Ovary (tissue), 10 donors: ENCODE measurements at places on chromosomes 7 and 10. TPM values are rescaled to one million over a fixed set of nuclear protein-coding genes. Genes with fewer than 3 reads are reported as not detected.

DNA sequence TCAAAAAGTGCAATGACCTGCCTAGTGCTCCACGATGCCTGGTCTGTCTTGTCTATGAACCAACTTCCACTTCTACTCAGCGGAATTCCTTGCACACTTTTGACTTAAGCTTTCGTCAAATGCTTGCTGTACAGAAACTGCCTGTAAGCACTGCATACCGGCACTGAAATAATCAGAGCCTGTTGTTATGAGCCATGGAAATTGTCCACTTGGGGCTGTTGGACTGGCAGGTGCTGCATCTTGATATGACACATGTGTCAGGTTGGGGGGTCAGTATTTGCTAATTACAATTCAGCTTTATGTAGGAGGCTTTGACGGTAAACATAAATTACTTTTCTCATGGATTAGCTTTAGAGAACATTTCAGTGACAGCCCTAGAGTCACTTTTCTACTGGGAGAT, 32.0 kb upstream of the KLF6 start:
- no peak for DNase-seq

C10orf105 gene
- 0.37 TPM for total RNA-seq

- DNase-seq: no peak
Measured at GRCh38 chr10:116761883-116762282, 19.5 kb upstream of the HSPA12A start.

NUTM2E gene
- total RNA-seq: not detected

CYP2E1 gene
- 3.8 TPM for total RNA-seq

CPA2 gene
- total RNA-seq: not detected

ICA1 gene
- 2.8 TPM for total RNA-seq

DNA sequence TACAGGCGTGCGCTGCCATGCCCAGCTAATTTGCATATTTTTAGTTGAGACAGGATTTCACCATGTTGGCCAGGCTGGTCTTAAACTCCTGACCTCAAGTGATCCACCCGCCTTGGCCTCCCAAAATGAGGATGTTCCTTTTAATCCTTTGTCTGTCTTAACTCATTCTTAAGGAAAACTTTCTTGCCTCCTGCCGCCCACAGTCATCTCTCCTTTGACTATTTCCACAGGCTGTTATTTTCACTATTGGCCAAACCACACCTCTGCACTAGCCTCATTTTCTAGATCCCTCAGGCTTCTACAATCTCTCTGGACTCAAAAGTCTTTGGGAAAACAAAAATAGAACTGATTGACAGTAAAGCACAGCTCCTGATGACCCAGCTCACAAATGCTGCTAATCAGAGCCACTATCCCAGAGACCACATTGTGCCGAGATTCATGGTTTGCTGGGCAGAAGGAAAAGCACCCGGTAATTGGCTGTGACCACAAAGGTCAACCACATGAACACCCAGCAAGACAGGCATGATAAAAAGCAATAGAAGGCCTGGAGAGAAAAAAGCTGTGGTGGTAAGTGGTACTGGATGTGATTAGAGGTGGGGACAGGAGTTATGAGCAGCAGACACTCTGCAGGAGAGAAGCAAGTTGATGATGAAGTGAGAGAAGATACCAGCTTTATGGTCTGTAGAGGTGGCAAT, 44.1 kb upstream of the ZNRF2 start:
- DNase-seq: no peak
